ENCODE measurements at places on chromosomes 13 and 19.

GRCh38 chr13:110835721-110836604, 78.9 kb downstream of the ANKRD10 start:
- DNase-seq = no peak

DNA sequence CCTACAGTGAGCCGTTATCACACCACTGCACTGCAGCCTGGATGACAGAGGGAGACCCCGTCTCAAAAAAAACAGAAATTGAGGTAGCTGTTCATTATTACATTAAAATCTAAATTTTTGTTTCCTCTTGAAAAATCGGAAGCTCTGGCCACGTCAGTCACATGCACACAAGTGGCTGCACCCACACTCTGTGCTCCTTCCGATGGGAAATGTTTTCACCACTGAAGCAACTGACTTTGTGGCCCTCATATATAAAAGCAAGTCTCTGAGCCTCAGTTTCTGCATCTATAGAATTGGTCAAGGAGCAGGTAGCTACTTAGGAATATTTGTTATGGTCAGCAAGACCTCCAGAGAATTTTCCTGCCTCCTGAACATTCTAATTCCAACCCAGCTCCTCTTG, 4.5 kb downstream of the LRRC25 start:
- DNase-seq = no peak

DNA sequence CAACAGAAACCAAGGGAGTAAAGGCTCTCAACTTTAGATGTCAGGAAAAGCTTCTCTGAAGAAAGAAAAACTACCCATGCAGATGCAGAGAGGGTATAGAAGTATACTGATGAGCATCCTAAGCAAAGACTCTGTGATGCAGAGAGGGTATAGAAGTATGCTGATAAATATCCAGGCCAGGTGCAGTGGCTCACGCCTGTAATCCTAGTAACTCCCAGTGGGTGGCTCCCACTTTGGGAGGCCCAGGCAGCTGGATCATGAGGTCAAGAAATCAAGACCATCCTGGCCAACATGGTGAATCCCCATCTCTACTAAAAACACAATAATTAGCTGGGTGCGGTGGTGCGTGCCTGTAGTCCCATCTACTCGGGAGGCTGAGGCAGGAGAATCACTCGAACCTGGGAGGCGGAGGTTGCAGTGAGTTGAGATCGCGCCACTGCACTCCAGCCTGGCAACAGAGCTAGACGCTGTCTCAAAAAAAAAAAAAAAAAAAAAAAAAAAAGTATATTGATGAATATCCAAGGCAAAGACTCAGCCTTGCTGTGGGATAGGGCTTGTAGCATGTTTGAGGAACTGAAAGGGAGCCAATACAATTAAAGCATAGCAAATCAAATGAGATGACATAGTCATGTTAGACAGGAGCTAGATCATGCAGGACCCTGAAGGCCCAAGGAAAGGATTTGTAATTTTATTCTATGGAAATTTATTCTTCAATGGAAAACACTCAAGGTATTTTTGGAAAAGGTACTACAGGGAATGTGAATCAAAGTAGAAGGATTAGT, 14.9 kb downstream of the UBL3 start:
- no peak for DNase-seq

- peak; percentile 95 for DNase-seq
Measured at GRCh38 chr19:45677351-45678230, 9.6 kb downstream of the GIPR start.

DNA sequence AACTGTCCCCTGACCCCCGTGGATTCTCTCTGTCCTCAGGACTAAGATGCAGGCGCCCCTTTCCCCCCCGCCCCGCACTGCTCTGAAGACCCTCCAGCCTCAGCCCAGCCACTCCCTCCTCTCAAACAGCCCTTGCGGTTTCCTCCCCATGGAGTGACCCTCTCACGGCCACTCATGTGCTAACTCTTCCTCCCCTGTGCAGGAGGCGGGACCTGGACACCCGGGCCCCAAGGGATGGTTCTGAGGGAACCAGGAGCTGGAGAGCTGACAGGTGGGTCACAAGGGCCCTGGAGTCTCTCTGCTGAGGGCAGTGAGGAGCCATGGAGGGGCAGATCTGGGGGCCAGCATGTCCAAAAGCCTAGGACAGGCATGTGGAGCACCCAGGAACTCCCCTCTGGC, 1.9 kb downstream of the ISOC2 start:
- peak; percentile 74 for DNase-seq

- DNase-seq = peak; percentile 84
Measured at GRCh38 chr19:8321067-8321985, at the start of the genes NDUFA7 and RPS28. NDUFA7 (minus strand) TSS chr19:8321375; CDS start chr19:8321358, 17 bp downstream. RPS28 (plus strand) TSS chr19:8321496; CDS start chr19:8321531, 35 bp downstream.

- DNase-seq = no peak
Measured at GRCh38 chr19:17406046-17406886, 836 bp upstream of the BST2 start.

DNA sequence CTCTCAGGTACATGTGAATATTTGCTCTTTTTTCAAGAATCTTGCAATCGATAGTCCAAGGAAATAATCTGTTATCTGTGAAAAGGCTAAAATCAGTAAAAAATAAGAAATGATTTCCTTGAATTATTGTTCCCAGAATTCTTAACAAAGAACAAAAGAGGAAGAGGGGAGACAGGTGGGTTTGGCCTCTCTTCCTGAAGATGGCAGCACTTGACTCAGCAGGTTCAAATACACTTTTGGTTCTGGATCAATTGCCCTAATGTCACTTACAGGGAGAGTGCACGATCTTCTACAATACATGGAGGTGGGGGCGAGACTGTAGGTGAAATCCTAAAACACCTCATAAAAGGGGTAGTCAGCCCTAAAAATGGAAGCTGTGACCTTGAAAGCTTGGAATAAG, 358.7 kb downstream of the IRS2 start:
- no peak for DNase-seq

DNA sequence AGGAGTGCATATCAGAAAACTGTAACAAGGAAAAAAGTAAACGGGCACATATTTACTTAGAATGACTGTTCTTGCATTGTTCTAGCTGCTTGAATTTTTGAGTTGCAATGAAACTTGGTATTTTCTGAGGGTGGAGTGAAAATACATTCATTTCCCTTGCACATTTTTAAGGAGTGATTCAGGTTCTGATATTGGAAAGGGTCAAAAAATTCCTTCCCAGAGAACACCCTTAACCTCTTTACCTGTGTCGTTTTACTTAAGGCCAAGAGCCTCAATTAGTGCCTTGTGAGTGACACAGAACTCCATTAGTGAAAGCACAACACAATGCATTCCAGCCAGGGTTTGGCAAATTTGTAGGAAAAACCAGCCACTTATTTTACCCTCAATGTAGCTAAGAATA, 2.3 kb downstream of the ITGBL1 start:
- no peak for DNase-seq

DNA sequence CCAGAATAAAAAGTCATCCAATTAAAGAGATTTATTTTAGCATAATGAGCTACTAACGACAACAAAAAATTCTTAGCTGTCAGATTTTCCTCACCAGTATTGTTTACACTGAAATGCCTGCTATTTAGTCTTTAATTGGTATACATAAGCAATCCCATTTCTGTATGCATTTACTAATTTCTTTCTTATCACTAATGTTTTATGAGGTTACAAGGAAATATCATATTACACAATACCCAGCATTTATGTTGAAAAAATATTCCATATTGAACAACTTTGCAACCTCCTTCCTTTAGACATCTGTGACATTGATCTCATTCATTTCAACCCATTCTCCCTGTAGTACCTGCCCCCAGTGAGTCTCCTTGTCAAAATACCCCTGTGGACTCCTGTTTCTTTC, 135.4 kb downstream of the SLITRK6 start:
- DNase-seq = no peak

DNA sequence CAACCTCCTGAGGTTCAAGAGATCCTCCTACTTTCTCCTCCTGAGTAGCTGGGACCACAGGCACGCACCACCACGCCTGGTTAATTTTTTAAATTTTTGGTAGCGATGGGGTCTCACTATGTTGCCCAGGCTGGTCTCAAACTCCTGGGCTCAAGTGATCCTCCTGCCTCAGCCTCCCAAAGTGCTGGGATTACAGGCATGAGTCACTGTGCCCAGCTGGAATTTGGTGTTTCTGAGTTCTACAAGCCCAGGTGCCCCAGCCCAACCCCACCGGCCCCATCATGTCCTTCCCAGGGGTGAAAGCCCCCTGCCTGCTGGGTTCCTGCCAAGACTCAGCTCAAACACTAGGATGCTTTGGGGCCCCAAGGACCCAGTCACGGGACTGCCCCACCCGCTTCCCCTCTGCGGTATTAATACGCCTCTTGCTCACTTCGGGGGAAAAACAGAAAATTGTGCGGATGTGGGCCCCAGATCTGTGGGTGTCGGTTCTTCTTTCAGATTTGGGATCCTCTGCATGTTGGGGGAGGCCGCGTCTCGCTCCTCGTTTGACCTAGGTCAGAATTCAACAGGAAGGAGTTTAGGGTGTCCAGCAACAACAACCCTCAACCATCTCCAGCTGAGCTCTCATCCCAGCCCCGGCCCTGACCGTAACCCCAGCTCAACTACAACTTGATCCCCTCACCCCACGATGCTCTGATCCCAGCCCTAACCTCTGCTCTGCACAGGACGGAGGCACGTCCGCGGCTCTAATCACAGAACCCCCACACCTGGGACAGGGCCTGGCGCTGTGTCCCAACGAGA, 3.7 kb upstream of the FCER2 start:
- DNase-seq = no peak

DNA sequence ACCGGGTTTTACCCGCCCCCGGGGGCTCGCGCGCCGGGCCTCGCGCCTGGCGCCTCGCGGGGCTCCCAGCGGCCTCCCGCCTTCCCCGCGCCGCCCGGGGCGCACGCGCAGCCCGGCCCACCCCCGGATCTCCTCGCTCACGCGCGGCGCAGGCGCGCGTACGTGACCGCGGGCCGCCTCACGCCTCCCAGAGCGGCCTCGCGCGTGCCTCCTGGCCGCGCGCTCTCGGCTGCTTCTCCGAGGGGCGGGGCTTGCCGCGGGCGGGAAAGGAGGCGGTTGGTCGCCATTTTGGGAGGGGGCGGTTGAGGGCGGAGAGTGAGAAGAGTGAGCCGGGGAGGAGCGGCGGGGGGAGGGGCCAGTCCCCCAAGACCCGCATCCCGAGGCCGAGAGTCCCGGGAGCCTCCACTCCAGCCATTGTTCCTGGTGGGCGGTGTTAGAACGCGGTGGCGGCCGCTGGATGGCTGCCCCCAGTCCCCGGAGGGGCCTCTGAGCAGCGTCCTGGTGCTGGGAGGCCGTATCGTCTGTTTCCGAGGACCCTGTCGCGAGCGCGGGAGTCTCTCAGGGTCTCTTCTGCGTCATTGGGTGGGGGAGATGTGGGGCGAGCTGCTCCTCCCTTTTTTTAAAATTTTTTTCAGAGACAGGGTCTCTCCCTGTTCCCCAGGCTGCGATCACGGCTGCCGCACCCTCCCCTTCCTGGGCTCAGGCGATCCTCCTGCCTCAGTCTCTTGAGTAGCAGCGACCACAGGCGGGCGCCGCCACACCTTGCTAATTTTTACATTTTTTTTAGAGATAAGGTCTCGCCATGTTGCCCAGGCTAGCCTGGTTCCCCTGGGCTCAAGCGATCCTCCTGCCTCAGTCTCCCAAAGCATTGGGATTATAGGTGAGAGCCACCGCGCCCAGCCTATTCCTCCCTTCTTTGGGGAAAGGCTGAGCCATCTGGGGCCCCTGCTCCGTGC, at the start of gene ZNF541:
Gene ZNF541, minus strand, starts transcription at position 78 of the 956 bp plus-strand sequence. CDS start 17,292 bp downstream, outside the sequence.
- DNase-seq = no peak

- DNase-seq = no peak
Measured at GRCh38 chr13:108549934-108550333, 79.5 kb upstream of the MYO16 start.

DNA sequence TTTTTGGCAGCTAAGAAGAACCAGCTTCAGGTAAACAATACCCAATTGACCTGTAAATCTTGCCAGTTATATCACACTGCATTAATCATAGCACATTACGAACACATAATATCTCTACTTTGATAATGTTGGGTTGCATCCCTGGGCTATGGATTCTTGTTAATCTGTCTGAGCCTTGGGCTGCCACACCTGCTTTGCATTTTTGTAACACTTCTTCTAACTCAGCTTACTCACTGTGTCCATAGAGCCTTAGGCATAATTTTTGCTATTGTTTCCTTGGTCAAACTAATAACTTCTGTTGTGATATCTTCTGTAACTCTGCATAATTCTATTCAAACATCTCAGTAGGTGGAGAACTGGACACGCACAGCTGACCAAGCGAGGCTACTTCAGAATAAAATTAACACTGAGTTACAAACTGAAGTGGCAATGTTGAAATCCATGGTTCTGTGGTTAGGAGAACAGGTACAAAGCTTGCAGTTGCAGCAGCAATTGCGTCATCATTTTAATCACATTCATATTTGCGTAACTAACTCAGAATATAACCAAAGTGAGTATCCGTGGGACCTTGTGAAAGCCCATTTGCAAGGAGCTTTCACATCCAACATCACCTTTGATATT, 6.4 kb downstream of the ZNF350 start:
- no peak for DNase-seq

DNA sequence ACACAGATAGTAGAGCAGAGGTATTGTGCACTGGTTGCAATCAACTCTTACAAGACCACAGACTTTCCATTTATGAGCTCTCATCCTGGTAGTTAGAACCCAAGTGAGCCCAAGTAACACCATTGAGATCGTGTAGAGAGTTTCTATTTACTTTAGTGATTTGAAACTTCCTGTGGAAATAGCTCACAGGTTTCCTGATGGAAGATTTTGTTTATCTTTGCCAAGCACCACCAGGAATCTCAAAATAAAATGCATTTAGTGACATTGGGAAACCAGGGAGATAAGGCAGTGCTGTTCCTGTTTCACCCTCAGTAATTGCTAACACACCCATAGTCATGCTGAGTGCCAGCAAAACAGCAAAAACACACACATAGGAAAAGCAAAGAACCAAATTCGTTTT, 102.5 kb downstream of the FLT1 start:
- DNase-seq = no peak

- peak; percentile 93 for DNase-seq
Measured at GRCh38 chr19:58439576-58440554, at the start of gene ZNF132. ZNF132 (minus strand) TSS chr19:58440153; CDS start chr19:58439821, 332 bp downstream.

DNA sequence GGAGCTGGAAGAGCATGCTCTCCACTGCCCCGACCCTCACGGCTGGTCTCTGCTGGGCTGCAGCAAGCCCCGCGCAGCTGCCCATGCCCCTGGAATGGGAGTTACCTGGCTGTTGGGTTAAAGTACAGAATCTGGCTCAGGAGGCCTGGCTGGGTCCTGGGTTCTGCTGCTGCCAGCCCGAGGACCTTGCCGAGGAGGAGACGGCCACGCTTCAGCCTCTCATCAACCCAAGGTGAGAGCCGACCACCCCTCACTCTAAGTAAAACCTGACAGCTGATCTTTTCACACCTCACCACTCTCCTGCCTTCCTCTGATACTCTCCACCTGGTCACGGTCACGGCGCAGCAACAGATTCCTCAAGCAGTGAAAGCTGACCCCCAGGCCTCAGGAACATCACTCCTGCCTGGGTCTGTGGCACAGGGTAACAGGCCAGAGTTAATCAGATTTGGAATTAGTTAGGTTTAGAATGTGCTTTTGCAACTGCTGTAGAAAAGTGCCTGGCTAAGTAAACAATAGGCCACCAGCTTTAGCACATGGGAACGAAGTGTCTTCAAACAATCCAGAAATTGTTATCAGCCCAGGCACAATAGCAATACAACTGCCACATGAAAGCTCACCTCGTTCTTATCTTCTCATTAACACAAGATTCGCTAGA, 20.5 kb downstream of the RAB20 start:
- no peak for DNase-seq

- DNase-seq = no peak
Measured at GRCh38 chr13:33380487-33381079, 95.0 kb upstream of the STARD13 start.

GRCh38 chr13:20489185-20489820, 36.4 kb downstream of the CRYL1 start:
- DNase-seq = peak; percentile 27
